Thoracic aorta endothelial cell (primary cell): ENCODE measurements at places on chromosomes 2 and 18. TPM values are rescaled to one million over a fixed set of nuclear protein-coding genes. Genes with fewer than 3 reads are reported as not detected.

The CNDP1 gene
- total RNA-seq: not detected in 2 replicates

The C2orf66 gene
- 0.22 and 0.40 TPM in 2 replicates for total RNA-seq

The MRPL44 gene
- total RNA-seq: 41.0 and 49.6 TPM in 2 replicates

The TUBA4B gene
- not detected in 2 replicates for total RNA-seq

The CNTNAP5 gene
- total RNA-seq: not detected in 2 replicates

The GALR1 gene
- not detected in 2 replicates for total RNA-seq

The TGFA gene
- total RNA-seq: 0.22 and 0.66 TPM in 2 replicates

The MYO3B gene
- total RNA-seq: under 0.01 TPM in 1 of 2 replicates, not detected in the other

The ALS2 gene
- total RNA-seq: 45.6 and 53.1 TPM in 2 replicates

The WDPCP gene
- 12.8 and 12.9 TPM in 2 replicates for total RNA-seq

The ST6GAL2 gene
- not detected in 2 replicates for total RNA-seq

The REG1B gene
- total RNA-seq: not detected in 2 replicates

The PARD6G gene
- total RNA-seq: 1.3 and 1.6 TPM in 2 replicates

The TET3 gene
- total RNA-seq: 10.0 and 11.4 TPM in 2 replicates

The SLC14A1 gene
- total RNA-seq: not detected in 2 replicates

The ASPRV1 gene
- total RNA-seq: 0.13 and 0.14 TPM in 2 replicates

The DTNA gene
- 15.0 and 19.8 TPM in 2 replicates for total RNA-seq

The TACR1 gene
- not detected in 2 replicates for total RNA-seq

The SKOR2 gene
- not detected in 2 replicates for total RNA-seq

The ARHGAP15 gene
- total RNA-seq: not detected in 2 replicates

The CHRNG gene
- total RNA-seq: not detected in 2 replicates

The RND3 gene
- total RNA-seq: 48.4 and 85.4 TPM in 2 replicates

The KIF5C gene
- under 0.01 and 0.14 TPM in 2 replicates for total RNA-seq

The IL1A gene
- total RNA-seq: 1.2 and 1.8 TPM in 2 replicates

The STK17B gene
- total RNA-seq: 16.1 and 22.3 TPM in 2 replicates

The NEU2 gene
- total RNA-seq: not detected in 2 replicates

The AP1S3 gene
- total RNA-seq: 3.7 and 7.3 TPM in 2 replicates

The CHST10 gene
- 14.2 and 17.7 TPM in 2 replicates for total RNA-seq

The INO80B gene
- 6.6 and 12.3 TPM in 2 replicates for total RNA-seq

The MC2R gene
- total RNA-seq: not detected in 2 replicates

The PPP1R1C gene
- total RNA-seq: 0.43 and 0.53 TPM in 2 replicates

The FBXO48 gene
- total RNA-seq: 0.72 and 0.80 TPM in 2 replicates

The POTEC gene
- not detected in 2 replicates for total RNA-seq

The TDRD15 gene
- total RNA-seq: under 0.01 TPM in 1 of 2 replicates, not detected in the other

The CAPN13 gene
- total RNA-seq: not detected in 2 replicates

The GPR45 gene
- not detected in 2 replicates for total RNA-seq

The PMAIP1 gene
- total RNA-seq: 15.7 and 16.6 TPM in 2 replicates

The ZSWIM2 gene
- not detected in 2 replicates for total RNA-seq

The ACTG2 gene
- not detected in 2 replicates for total RNA-seq

The ZNF892 gene
- 6.2 and 6.4 TPM in 2 replicates for total RNA-seq

The MLPH gene
- total RNA-seq: 0.27 TPM in 1 of 2 replicates, not detected in the other

The IL1F10 gene
- not detected in 2 replicates for total RNA-seq

The FAM228A gene
- total RNA-seq: 0.14 TPM in 1 of 2 replicates, not detected in the other

The C1QL2 gene
- total RNA-seq: not detected in 2 replicates

The DNAJC10 gene
- 187 and 212 TPM in 2 replicates for total RNA-seq

The GAL3ST2 gene
- total RNA-seq: not detected in 2 replicates

The CRYGB gene
- total RNA-seq: not detected in 2 replicates
